ENCODE measurements at places on chromosomes 16 and 17. TPM values are rescaled to one million over a fixed set of nuclear protein-coding genes. Genes with fewer than 3 reads are reported as not detected.

Gene P3H4
- 5.6 TPM for total RNA-seq

Gene WWOX
- 10.3 TPM for total RNA-seq

Gene CRHR1
- 0.71 TPM for total RNA-seq

Gene UNC45B
- 2.2 TPM for total RNA-seq

Gene PRAC1
- not detected for total RNA-seq

Gene TEX14
- 0.20 TPM for total RNA-seq

Gene TBC1D3I
- total RNA-seq: 3.0 TPM

Gene CD19
- 0.27 TPM for total RNA-seq

Gene SCGB1C2
- not detected for total RNA-seq

Gene CXCL16
- not detected for total RNA-seq

Gene KCNH6
- 4.1 TPM for total RNA-seq

Gene AOC3
- 2.0 TPM for total RNA-seq

Gene CDK5R1
- total RNA-seq: 73.9 TPM

Gene CD300E
- not detected for total RNA-seq
